ENCODE measurements at places on chromosomes 16 and 17.
A peak's percentile ranks its signal among the peaks of the same experiment; 100 is the strongest.

DNA sequence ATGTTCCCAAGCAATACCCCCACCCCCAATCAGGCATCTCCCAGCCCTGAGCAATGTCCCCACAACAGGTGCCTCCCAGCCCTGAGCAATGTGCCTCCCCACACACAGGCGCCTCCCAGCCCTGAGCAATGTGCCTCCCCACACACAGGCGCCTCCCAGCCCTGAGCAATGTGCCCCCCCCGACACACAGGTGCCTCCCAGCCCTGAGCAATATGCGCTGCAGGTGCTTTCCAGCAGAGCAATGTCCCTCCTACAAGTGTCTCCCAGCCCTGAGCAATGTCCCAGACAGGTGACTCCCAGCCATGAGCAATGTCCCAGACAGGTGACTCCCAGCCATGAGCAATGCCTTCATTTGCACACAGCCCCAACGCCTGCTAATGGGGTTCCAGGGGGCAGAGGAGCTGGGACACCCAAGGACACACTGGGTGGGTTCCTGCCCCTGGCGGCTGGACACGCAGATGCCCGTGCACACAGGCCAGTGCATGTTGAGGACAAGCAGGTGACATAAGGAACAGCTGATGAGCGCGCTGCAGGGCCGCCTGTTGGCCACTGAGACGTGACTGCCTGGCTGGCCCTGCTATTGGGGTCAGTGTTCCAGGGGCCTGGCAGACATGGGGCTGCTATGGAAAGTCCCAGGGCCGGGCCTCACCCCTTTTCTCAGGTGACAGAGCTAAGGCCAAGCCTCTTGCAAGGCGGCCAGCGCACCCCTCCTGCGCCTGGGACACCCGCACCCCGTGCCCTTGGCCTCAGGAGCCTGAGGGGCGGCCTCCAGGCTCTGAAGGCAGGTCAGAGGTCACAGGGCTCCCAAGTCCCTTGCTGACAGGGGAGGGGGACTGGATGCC is 26.9 kb upstream of the PABPN1L start:
- no peak for DNase-seq

DNA sequence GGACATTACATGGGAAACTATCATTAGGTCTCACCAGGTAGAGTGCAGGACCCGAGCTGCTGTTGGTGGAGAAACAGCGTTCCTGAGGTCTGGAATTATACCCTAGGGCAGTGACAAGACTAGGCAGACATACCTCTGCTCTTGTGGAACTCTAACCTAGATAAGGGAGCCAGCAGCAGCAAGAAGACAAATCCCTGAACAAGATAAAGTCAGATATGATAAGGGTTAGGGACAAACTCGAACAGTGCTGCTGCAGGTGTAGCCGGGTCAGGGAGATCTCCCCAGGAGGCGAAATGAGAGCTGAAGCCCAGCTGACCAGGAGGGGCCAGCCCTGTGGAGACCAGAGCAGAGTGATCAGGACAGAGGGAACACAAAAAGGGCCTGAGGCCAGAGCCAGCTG is 34.7 kb downstream of the ARSG start:
- no peak for DNase-seq

- DNase-seq: no peak
Observed at GRCh38 chr16:146646-147045, 5.8 kb upstream of the HBZ start.

GRCh38 chr16:13076878-13077277 is 175.5 kb downstream of the SHISA9 start:
- DNase-seq: no peak

- no peak for DNase-seq
Observed at GRCh38 chr16:53714205-53715022, 10.5 kb downstream of the FTO start.

GRCh38 chr17:79388556-79389295 is 222.1 kb downstream of the RBFOX3 start:
- DNase-seq: no peak

- DNase-seq: peak; percentile 38
Observed at GRCh38 chr16:22321340-22322001, 24.3 kb downstream of the POLR3E start.

- no peak for DNase-seq
Observed at GRCh38 chr17:61404913-61405685, 5.5 kb downstream of the TBX2 start.

GRCh38 chr17:62648956-62649294 is 21.5 kb downstream of the MRC2 start:
- no peak for DNase-seq

GRCh38 chr17:82186221-82186620 is 26.4 kb downstream of the CCDC57 start:
- no peak for DNase-seq

DNA sequence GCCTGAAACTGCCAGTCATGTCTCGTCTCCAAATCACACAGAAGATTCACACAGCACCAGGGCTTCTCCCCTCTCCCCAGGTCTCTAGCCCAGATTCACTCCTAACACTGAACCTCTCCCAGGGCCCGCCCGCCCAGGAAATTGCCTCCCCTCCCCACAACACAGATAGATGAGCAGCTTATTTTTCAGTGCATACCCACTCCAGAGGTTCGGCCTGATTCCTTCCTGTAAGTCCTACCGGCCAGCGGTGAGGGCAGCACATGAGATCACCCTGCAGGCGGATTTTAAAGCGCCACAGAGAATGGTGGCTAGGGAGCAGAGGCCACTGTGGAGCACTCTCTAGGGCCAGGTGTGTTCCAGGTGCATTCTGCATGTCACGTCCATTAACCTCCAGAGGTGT is 301.8 kb downstream of the IRF8 start:
- DNase-seq: no peak

DNA sequence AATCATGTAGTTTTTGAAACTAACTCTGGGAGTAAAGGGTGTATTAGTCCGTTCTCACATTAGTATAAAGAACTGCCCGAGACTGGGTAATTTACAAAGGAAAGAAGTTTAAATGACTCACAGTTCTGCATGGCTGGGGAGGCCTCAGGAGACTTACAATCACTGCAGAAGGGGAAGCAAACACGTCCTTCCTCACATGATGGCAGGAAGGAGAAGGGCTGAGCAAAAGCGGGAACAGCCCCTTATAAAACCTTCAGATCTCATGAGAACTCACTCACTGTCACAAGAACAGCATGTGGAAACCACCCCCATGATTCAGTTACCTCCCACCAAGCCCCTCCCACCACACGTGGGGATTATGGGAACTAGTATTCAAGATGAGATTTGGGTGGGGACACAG is 256.5 kb upstream of the TNRC6C start:
- no peak for DNase-seq

GRCh38 chr16:75139498-75139897 is 8.8 kb upstream of the ZFP1 start:
- DNase-seq: no peak
